ENCODE measurements at places on chromosomes 12 and 14. TPM values are rescaled to one million over a fixed set of nuclear protein-coding genes. Genes with fewer than 3 reads are reported as not detected.

Gene SYCP3
- total RNA-seq, result not detected

Gene PPM1H
- 7.1 TPM for total RNA-seq

Gene CD27
- total RNA-seq, result not detected

Gene KLHL33
- not detected for total RNA-seq

Gene TEAD4
- 46.1 TPM for total RNA-seq

Gene SPTB
- total RNA-seq, result 1.5 TPM

Gene P2RX2
- not detected for total RNA-seq

Gene TUBA1A
- 182 TPM for total RNA-seq

Gene HIGD1C
- total RNA-seq, result not detected

Gene OTX2
- not detected for total RNA-seq

Gene LALBA
- not detected for total RNA-seq

Gene ARHGEF25
- 4.8 TPM for total RNA-seq

Gene PTPRR
- 0.33 TPM for total RNA-seq

Gene NRXN3
- total RNA-seq, result 1.0 TPM

Gene SMIM41
- total RNA-seq, result not detected

Gene TAS2R20
- 0.07 TPM for total RNA-seq

Gene HAL
- 0.60 TPM for total RNA-seq

Gene SMOC1
- 17.8 TPM for total RNA-seq

Gene VPS37B
- total RNA-seq, result 28.8 TPM

Gene EML5
- 0.40 TPM for total RNA-seq

Gene PLA2G1B
- not detected for total RNA-seq

Gene L3HYPDH
- total RNA-seq, result 39.0 TPM

Gene ST8SIA1
- total RNA-seq, result not detected

Gene KLHL28
- 6.1 TPM for total RNA-seq

Gene YY1
- total RNA-seq, result 64.1 TPM

Measured in A549 treated with Hydrocortisone at 1 μM for 4 hours (cell line).